CD4-positive, alpha-beta T cell treated with Interleukin-17A for 4 hours (primary cell): ENCODE measurements at places on chromosomes 2 and 18.

DNA sequence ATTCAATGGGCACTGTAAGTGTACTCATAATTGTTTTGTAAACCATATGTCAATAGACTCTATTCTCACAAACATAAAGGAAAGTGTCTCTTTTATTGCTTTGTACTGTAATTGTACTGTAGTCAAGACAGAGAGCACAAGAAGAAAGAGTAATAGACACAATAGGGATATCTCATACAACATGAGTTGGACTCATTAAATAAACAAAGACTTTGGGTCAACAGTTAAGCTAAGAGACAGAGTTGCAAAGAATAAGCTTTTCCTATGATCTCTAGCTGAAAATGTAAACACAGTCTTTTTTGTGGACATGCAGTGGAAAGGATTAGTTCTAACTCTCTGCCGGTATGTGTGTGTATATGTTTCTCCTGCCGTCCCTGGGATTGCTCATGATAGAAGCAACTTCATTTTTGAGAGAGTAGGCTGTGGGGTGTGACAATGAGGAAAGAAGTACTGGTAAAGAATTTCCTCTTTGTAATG lies 13.9 kb upstream of the KYNU start:
- no peak for DNase-seq

DNA sequence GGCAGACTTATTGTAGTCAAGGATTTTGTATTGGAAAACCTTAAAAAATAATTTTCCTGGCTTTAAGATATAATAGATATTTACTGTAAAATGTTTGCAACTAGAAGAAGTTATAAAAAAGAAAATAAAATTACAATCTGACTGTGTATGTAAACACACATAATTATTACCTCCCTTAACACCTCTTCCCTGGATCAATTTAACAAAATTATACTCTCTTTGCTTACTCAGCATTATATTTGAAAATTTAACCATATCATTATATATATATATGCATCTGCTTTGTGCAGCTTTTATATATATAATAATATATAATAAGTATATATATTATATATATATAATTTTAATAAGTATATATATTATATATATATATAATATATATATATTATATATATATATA lies 131.7 kb upstream of the FAM98A start:
- DNase-seq, result no peak

GRCh38 chr2:165472922-165473321 lies 3.4 kb downstream of the CSRNP3 start:
- no peak for DNase-seq

GRCh38 chr2:26838121-26838906 lies 9.6 kb upstream of the DPYSL5 start:
- DNase-seq, result no peak

- DNase-seq, result no peak
Measured at GRCh38 chr2:26345283-26345544, 729 bp upstream of the SELENOI start.

DNA sequence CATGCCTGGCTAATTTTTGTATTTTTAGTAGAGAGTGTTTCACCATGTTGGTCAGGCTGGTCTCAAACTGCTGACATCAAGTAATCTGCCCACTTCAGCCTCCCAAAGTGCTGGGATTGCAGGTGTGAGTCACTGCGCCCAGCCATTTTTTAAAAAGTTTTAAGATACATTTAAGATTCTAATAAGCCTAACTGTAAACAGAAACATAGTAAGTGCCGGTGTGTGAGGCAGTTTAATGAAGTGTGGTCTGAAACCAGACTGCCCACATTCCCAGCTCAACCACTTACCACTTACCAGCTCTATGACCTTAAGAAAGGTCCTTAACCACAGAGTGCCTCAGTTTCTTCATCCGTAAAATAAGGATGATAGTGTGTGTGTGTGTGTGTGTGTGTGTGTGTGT lies 42.4 kb downstream of the TMEM237 start:
- no peak for DNase-seq

GRCh38 chr18:76202322-76202721 lies 292.7 kb downstream of the ZNF516 start:
- no peak for DNase-seq

DNA sequence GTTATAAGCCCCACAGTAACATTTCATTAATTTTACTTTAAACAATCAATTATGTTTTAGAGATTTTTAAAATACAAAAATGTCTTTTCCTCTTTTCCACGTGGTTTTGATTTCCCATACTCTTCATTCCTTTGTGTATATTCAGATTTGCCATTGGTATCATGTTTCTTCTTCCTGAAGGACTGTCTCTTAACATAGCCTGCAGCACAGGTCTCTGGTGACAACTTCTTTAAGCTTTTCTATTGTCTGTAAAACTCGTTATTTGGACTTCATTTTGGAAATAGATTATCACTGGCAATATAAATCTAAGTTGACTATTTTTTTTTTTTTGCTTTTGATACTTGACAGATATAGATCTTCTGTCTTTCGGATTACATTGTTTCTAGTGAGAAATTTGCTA lies 115.2 kb upstream of the KLHL29 start:
- DNase-seq, result no peak

DNA sequence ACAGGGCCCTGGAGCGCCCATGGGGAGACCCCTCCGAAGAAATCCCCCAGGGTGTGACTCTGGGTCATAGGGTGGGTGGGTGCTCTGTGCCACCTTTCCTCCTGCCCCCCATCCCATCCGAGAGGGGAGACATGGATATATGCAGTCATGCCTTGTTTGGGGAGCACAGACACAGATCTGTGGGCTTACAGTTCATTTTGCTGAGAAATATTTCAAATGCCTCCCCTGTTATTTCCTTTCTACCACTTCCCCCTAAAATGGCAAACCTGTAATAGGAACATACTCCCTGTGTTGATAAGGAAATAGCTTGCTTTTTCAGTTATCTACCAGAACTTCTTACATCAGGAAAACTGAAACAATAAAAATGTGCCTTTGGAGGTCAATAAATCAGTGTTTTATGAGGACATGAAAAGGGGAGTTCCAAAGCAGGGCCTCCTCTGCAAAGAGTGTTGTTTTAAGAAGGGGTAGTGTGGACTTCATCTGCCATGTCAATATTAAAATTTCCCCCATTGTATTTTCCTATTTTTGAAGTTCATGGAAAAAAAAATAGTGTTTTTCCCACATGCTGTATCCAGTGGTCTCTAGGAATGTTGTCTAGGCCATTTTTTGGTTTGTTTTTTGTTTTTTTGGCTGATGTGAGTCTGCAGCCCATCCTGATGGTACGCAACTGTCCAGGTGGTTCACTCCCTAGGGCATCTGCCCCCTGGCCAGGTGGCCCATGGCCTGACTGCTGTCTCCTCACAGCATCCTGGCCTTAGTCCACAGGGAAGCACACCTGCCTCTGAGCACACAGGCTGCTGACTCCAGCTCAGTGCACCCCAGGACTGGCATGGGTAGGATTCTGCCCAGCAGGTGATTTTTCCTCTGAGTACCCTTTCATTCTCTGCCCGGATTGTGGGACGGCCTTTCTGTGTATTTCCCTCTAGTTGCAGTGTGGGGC lies 3.7 kb downstream of the TNFRSF11A start:
- no peak for DNase-seq
